ENCODE measurements at places on chromosomes 7 and 10. TPM values are rescaled to one million over a fixed set of nuclear protein-coding genes. Genes with fewer than 3 reads are reported as not detected.

GRCh38 chr10:7485799-7486198 is 75.0 kb upstream of the SFMBT2 start:
- no peak for DNase-seq

The NRP1 gene
- polyA plus RNA-seq, result 158 TPM

DNA sequence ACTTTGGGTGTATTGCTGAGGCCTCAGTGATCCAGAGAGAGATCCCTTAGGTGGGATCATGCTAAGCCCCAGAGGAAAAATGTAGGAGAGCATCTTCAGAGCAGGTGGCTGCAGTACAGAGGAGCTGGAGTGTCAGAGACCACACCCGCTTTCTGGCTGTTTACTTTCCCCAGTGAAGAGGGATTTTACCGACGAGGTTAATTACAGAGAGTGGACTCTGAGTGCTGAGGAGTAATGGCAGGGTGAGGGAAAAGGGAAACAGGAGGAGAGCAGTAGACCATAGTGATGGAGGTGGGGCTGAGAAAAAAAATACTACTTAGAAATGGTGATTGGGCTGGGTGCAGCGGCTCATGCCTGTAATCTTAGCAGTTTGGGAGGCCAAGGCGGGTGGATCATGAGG is 43.3 kb upstream of the HBP1 start:
- no peak for DNase-seq

DNA sequence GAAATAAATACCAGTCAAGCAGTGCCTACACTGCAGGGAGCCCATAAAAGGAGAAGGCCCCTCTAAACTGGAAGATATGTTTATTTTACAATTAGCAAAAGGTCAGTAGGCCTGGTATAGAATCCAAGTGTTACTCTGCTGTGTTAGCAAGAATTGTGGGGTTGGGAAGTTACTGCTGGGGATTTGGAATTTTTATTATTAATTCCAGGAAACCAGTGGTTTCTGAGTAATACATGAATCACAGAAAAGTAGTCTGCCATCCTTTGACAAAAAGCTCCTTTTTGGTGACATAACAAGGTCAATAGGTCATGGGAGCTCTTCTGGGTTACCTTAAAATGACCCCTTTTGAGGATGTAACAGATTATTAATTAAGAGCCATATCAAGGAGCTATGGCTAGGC is 67.4 kb downstream of the ZNF92 start:
- no peak for DNase-seq

The HNRNPH3 gene
- 374 TPM for polyA plus RNA-seq

The ABLIM1 gene
- polyA plus RNA-seq, result 108 TPM

- peak; percentile 38 for DNase-seq
Observed at GRCh38 chr10:61463035-61463909, 10.1 kb upstream of the TMEM26 start.

The MET gene
- 53.2 TPM for polyA plus RNA-seq

The CRTAC1 gene
- 30.6 TPM for polyA plus RNA-seq

- no peak for DNase-seq
Observed at GRCh38 chr7:135075716-135076115, 72.2 kb upstream of the TMEM140 start.

The KLHDC10 gene
- 53.6 TPM for polyA plus RNA-seq

DNA sequence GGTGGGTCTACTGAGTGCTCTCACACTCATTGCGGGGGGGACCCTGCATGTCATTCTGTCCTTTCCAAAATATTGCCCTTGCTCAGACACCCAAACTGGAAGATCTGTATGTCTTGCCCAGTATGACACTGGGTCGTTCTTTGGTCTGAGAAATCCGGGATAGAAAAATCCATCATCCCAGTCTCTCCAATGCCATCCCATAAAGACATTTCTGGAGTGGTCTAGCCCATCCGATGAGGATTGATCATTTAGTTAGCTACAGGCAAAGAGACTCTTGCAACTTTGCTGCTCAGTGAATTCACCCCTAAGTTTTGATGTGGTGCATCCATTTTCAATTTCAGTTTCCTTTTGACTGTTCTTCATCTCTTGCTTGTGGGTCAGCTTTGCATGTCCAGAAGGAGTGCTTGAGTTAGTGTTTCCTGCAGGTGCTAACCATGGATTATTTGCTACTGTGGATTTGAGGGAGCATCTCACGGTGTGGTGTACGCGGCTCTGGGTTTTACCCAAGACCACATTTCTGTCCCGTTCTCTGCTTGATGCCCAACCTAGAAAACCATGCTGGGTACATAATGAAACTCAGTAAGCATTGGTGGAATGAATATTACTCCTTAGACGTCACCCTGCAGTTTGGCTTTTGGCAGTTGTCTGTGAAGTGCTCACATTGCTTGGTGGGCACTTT is 247.0 kb upstream of the MKI67 start:
- no peak for DNase-seq

GRCh38 chr10:113053091-113053490 is 103.0 kb downstream of the TCF7L2 start:
- DNase-seq, result no peak

The DNAH11 gene
- 1.9 TPM for polyA plus RNA-seq

The GSTO1 gene
- polyA plus RNA-seq, result 81.9 TPM

DNA sequence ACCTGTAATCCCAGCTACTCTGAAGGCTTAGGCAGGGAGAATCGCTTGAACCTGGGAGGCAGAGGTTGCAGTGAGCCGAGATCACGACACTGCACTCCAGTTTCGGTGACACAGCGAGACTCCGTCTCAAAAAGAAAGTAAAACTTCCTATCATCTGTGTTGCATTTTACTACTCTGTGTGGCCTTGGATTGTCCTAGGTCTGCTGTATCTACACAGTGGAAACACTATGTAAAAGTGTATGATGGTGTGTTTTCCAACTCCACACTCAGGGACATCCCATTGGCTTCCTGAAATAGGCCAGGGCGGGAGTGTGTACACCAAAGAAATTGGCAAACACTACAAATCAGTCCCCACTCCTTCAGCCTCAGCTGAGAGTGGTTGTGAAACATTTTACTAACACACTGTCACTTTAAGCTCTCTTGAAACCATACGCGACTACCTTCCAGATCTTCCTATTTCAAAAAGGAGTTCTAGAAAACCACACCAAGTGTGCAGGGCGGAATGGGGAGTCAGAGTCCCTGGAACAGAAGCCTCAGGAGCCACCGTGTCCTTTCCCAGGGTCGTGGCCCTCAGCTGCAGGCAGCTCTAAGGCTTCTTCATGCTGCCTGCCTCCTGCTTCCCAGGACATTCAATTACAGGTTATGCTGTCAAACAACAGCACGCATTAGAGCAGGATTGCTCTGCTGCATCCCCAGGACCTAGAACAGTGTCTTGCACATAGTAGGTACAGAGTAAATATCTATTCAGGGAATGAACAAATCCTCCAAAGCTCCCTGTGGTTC is 275.4 kb downstream of the PARD3 start:
- DNase-seq, result no peak

DNA sequence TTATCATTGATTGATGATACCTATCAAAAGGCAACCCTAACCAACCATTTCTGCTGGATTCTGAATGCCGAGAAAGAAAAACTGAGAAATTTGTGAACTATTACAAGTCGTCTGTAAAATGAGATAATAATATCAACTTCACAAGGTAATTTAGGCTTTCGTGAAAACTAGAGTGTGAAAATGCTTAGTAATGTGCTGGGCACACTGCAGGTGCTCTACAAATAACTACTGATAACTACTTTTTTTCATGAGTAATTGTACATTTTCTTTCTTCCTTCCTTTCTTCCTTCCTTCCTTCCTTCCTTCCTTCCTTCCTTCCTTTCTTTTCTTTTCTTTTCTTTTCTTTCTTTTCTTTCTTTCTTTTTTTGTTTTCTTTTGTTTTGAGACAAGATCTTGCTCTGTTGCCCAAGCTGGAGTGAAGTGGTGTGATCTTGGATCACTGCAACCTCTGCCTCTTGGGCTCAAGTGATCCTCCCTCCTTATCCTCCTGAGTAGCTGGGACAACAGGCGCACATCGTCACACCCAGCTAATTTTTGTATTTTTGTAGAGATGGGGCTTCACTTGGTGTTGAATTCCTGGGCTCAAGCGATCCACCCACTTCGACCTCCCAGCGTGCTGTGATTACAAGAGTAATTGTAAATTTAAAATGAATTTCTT is 42.9 kb downstream of the BMPR1A start:
- no peak for DNase-seq

The TMEM225B gene
- polyA plus RNA-seq, result 2.8 TPM
